ENCODE measurements at places on chromosomes 6 and 20.

DNA sequence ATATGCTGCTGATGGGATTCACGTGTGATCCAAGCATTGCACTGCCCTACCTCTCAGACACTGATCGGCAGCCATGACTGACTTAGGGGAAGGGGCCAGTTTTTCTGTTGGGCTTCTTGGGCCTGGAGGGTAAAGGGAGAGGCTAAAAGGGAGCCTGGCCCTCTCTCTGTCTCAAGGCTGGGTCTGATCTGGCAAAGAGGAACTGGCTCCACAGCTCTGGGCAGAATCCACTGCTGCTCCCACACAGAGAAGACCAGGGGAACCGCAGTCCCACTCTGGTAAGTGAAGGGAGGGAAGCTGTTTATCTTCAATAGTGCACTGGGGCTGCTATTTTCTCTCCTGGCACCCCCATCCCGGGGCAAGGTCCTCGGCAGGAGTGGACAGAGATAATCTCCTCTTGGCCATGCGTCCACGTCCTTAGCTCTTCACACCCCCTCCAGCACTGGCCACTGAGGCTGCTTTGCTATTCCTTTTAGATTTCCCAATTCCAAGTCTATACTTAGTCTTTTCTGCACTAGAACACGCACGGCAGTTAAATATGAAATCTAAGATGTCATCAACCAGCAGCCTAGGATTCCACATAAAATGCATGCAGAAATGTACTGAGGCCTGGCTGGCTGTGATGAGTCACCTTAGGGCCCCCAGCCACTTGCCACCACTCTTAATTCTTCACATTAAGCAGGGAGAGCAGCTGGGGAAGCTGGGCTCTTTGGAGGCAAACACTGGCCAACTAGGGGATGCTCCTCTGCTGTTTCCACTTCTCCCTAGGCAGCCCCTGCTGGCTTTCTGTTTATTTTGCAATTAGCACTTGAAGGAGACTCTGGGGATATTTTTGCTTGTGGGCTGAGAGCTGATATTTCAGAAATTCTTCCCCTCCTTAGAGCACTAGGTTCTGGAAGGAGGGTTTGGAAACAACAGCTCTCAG lies 87.8 kb upstream of the ARMC2 start:
- H3K4me3 ChIP-seq = no peak overlapping the region
- no peak for DNase-seq
- H3K27ac ChIP-seq = no peak overlapping the region
- peaks cover 46% of the 10 kb centered on the region for H3K27me3 ChIP-seq
- H3K4me1 ChIP-seq = peaks cover 6% of the 10 kb centered on the region
- no peaks in the 10 kb centered on the region for H3K36me3 ChIP-seq

DNA sequence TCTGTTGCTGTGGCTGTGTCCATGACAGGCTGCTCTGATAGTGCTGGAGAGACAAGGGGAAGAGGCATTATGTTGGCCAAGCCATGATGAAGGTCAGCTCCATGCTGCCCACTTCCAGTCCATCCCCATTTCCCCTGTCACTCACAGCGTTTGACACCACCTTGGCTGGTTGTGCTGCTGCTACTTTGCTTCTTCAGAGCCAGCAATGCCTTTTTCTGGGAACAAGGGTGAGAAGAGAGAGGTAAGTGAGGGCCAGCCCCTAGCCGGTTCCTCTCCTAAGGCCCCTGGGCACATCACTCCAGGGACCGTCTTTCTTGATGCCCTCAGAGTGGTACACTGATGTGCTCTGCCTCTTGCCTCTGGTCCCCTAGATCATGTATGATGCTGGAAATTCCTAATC lies 2.0 kb downstream of the NELFE start:
- no peak for DNase-seq
- H3K27me3 ChIP-seq = no peaks in the 10 kb centered on the region
- no peak overlapping the region for H3K27ac ChIP-seq
- H3K36me3 ChIP-seq = peaks cover 55% of the 10 kb centered on the region
- H3K4me1 ChIP-seq = peaks cover 27% of the 10 kb centered on the region

GRCh38 chr6:53104916-53105315 lies 39.7 kb downstream of the FBXO9 start:
- DNase-seq = no peak
- H3K36me3 ChIP-seq = peaks cover 11% of the 10 kb centered on the region
- peaks cover 6% of the 10 kb centered on the region for H3K4me1 ChIP-seq
- H3K4me3 ChIP-seq = no peak overlapping the region
- no peak overlapping the region for H3K27ac ChIP-seq

DNA sequence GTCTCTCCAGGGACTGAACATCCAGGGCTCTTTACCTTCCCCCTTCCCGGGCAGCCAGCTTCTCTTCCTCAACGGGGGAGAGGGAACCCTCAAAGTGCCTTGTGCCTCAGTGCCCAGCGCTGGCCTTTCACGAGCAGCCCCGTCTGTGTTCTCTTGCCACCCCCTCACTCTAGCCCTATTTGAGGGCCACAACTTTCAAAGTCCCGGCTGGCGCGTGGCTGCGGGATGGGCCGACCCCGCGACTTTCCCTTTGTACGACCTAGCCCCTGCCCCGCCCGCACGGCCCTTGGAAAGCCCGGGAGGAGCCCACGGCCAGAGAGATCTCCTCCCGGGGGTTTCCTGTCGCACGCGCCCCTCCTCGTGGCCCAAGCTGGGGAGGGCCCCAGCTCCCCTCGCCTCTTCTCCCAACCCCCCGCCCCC lies 559 bp downstream of the SCRT2 start:
- peaks cover 2% of the 10 kb centered on the region for H3K4me1 ChIP-seq
- H3K27ac ChIP-seq = no peak overlapping the region
- no peaks in the 10 kb centered on the region for H3K36me3 ChIP-seq
- H3K4me3 ChIP-seq = no peak overlapping the region
- H3K27me3 ChIP-seq = peaks cover 57% of the 10 kb centered on the region

DNA sequence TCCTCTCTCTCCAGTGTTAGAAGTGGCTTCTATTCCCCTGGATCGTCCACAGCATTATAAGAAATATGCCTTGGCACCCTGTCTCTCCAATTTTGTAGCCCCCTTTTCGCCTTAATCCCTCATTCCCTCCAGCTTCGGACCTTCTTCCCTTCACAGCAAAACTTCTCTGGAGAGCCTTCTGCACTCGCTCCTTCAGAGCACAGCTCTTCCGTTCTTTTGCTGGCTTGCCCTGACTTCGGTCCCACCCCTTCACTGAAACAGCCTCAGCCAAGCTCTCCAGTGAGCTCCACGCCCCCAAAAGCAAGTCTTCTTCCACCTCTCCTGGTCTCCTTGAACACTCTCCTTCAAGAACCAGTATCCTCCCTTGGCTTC lies 134.7 kb upstream of the RNF24 start:
- no peak for DNase-seq
- peaks cover 34% of the 10 kb centered on the region for H3K4me1 ChIP-seq
- peak overlapping the region; percentile 66 for H3K27ac ChIP-seq
- peaks cover 6% of the 10 kb centered on the region for H3K36me3 ChIP-seq

- H3K36me3 ChIP-seq = no peaks in the 10 kb centered on the region
- no peak for DNase-seq
- H3K4me1 ChIP-seq = no peaks in the 10 kb centered on the region
- no peak overlapping the region for H3K4me3 ChIP-seq
These were observed 43.9 kb downstream of the INSM1 start for GRCh38 chr20:20411836-20412235.

GRCh38 chr6:13830803-13831202 lies 16.4 kb upstream of the MCUR1 start:
- peaks cover 6% of the 10 kb centered on the region for H3K4me1 ChIP-seq
- H3K27ac ChIP-seq = no peak overlapping the region
- no peak overlapping the region for H3K4me3 ChIP-seq
- no peak for DNase-seq
- H3K27me3 ChIP-seq = peaks cover 37% of the 10 kb centered on the region
- H3K36me3 ChIP-seq = no peaks in the 10 kb centered on the region

DNA sequence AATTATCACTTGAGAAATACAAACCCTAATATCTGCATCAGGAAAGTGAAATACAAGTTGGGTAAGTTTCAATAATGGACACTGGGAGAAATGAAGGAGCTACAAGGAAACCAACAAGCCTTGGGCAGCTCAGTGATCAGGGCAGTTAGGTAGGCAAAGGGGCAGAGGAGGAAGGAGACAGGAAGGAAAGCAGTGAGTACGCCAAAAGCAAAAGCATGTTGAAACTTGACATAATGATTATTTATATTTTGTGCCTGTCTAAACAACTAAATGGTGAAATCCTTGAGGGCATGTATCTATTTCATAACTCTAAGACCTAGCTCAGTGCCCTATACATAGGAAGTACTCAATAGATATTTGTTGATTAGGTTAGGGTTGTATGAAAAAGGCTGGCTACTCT lies 23.3 kb downstream of the PXT1 start:
- peaks cover 13% of the 10 kb centered on the region for H3K4me1 ChIP-seq
- H3K4me3 ChIP-seq = no peak overlapping the region
- H3K27me3 ChIP-seq = peaks cover 9% of the 10 kb centered on the region
- H3K36me3 ChIP-seq = no peaks in the 10 kb centered on the region
- DNase-seq = no peak

GRCh38 chr20:47263080-47263464 lies 93.4 kb downstream of the ZMYND8 start:
- peaks cover 9% of the 10 kb centered on the region for H3K4me1 ChIP-seq
- peaks cover 31% of the 10 kb centered on the region for H3K36me3 ChIP-seq
- no peak overlapping the region for H3K27ac ChIP-seq
- no peaks in the 10 kb centered on the region for H3K27me3 ChIP-seq
- no peak overlapping the region for H3K4me3 ChIP-seq

GRCh38 chr20:47354464-47354713 lies 2.1 kb downstream of the ZMYND8 start:
- DNase-seq = no peak
- H3K4me3 ChIP-seq = no peak overlapping the region
- H3K36me3 ChIP-seq = peaks cover 28% of the 10 kb centered on the region
- H3K4me1 ChIP-seq = peaks cover 48% of the 10 kb centered on the region
- H3K27me3 ChIP-seq = no peaks in the 10 kb centered on the region
- H3K27ac ChIP-seq = peak overlapping the region; percentile 97

DNA sequence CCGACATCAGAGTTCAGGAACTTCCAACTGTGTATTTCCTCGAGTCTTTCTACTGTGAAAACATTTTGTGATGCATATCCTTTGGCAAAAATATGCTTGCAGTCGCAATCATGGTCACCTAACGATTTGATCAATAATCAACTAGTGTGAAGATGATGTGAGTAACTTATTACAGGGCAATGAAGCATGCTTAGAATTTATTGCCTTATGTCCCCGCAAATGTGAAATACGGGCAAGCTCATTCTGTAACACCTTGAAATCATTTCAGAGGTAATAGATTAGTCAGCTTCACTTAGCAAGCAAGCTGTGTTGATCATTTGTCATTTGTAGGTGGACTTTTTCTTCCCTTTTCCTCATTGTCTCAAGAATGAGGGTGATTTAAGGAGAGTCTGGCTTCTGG lies 67.9 kb upstream of the DOK5 start:
- H3K27ac ChIP-seq = no peak overlapping the region
- no peaks in the 10 kb centered on the region for H3K4me1 ChIP-seq
- H3K36me3 ChIP-seq = no peaks in the 10 kb centered on the region
- no peak for DNase-seq
- no peak overlapping the region for H3K4me3 ChIP-seq

GRCh38 chr6:113879186-113880096 lies 22.3 kb downstream of the MARCKS start:
- no peak overlapping the region for H3K27ac ChIP-seq
- no peak overlapping the region for H3K4me3 ChIP-seq
- H3K27me3 ChIP-seq = peaks cover 22% of the 10 kb centered on the region
- DNase-seq = no peak
- H3K36me3 ChIP-seq = no peaks in the 10 kb centered on the region

GRCh38 chr20:43095034-43095433 lies 94.7 kb downstream of the PTPRT start:
- no peak overlapping the region for H3K27ac ChIP-seq
- DNase-seq = no peak
- no peaks in the 10 kb centered on the region for H3K4me1 ChIP-seq
- no peaks in the 10 kb centered on the region for H3K27me3 ChIP-seq

DNA sequence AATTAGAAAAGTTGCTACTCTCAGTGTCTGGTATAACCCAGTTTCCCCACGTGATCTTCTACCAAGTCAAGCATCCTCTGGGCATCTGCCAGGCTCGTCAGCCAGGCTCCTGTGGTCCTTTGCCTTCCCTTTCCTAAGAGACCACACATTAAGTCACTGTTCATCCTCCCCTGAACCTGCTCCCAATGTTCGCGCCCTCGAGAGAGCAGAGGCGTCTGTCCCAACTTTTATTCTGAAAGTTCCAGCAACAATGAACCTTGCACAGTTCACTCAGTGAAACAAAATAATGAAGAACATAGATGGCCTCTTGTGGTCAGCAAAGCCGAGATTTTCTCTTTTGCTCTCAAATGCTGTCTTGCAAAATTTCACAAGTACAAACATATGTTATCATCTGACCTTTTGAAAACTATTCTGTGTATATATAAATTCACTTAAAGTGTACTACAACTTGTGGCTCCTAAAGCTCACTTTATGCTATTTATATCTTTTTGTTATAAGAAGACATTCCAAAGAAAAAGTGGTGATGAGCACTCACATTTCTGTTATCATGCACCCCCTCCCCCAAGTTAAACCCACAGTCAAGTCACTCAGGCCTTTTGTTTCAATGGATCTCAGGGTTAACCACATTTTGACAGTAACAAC lies 39.2 kb upstream of the NHSL1 start:
- no peaks in the 10 kb centered on the region for H3K4me1 ChIP-seq
- H3K36me3 ChIP-seq = no peaks in the 10 kb centered on the region
- peaks cover 24% of the 10 kb centered on the region for H3K27me3 ChIP-seq
- no peak overlapping the region for H3K4me3 ChIP-seq
- H3K27ac ChIP-seq = no peak overlapping the region

- no peak overlapping the region for H3K4me3 ChIP-seq
- no peak overlapping the region for H3K27ac ChIP-seq
- peaks cover 8% of the 10 kb centered on the region for H3K4me1 ChIP-seq
- peaks cover under 1% of the 10 kb centered on the region for H3K36me3 ChIP-seq
- no peak for DNase-seq
These were observed 6.9 kb downstream of the EPHA7 start for GRCh38 chr6:93412452-93412851.

GRCh38 chr20:44495802-44496481 lies 20.3 kb downstream of the TTPAL start:
- no peak for DNase-seq
- peak overlapping the region; percentile 17 for H3K27ac ChIP-seq
- H3K27me3 ChIP-seq = no peaks in the 10 kb centered on the region
- H3K36me3 ChIP-seq = peaks cover 65% of the 10 kb centered on the region

- H3K36me3 ChIP-seq = no peaks in the 10 kb centered on the region
- H3K27me3 ChIP-seq = no peaks in the 10 kb centered on the region
- no peak overlapping the region for H3K4me3 ChIP-seq
- no peaks in the 10 kb centered on the region for H3K4me1 ChIP-seq
- H3K27ac ChIP-seq = no peak overlapping the region
These were observed 117.5 kb upstream of the COL21A1 start for GRCh38 chr6:56364827-56365339.

DNA sequence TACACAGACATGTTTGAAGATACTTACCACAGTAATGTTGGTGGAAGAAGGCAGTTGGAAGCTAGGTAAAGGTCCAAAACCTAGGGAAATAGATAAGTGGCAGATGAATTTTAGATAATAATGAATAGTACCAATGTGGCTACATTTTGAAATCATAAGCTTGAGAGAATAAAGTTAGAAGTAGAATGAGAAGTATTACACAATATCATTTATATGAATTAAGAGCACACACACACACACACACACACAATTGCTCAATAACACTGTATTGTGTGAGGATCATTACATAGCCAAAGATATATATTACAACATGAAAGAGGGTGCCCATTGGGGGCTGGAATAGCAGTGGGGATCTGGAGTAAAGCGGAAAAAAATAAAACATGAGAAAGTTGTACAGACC lies 149.0 kb upstream of the EYA4 start:
- no peak overlapping the region for H3K27ac ChIP-seq
- H3K4me3 ChIP-seq = no peak overlapping the region
- no peaks in the 10 kb centered on the region for H3K4me1 ChIP-seq
- H3K36me3 ChIP-seq = no peaks in the 10 kb centered on the region
- no peak for DNase-seq

- no peak for DNase-seq
- no peaks in the 10 kb centered on the region for H3K36me3 ChIP-seq
These were observed 328.1 kb upstream of the ARID1B start for GRCh38 chr6:156449128-156449527.

Data from T-helper 2 cell treated with Interferon-gamma antibody and Interleukin-4, amounts not matched to agents 5 μg/mL and 100 μg/mL, for 36 hours (primary cell).